ENCODE measurements at places on chromosomes 6 and 20. TPM values are rescaled to one million over a fixed set of nuclear protein-coding genes. Genes with fewer than 3 reads are reported as not detected.

PLCB1 gene
- 18.7 TPM for total RNA-seq

MCHR2 gene
- not detected for total RNA-seq

GSTA3 gene
- total RNA-seq = not detected

DNA sequence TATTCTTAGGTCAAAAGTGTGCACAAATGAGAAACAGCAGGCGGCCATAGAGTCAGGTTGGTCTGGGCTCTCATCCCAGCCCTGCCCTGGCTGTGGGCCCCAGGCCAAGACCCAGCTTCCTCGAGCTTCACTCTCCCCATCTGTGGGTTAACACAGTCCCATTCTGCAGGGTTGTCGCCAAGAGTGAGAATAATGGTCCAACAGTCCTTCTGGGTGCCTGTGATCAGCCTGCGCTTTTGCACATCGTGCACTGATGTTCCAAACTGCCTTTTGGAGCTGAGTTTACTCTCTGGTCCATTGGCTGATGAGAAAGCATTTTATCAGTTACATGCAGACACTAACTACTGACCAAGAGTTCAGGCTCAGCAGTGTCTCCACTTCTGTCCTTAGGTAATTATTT lies 82.6 kb downstream of the INSM1 start:
- no peak for DNase-seq

- peak; percentile 91 for DNase-seq
Measured at GRCh38 chr6:31586599-31587281, 663 bp downstream of the LST1 start.

- no peak for DNase-seq
Measured at GRCh38 chr6:37479266-37479854, 20.3 kb downstream of the CCDC167 start.

- peak; percentile 35 for DNase-seq
Measured at GRCh38 chr6:161415302-161415855, 141.5 kb upstream of the AGPAT4 start.

DNA sequence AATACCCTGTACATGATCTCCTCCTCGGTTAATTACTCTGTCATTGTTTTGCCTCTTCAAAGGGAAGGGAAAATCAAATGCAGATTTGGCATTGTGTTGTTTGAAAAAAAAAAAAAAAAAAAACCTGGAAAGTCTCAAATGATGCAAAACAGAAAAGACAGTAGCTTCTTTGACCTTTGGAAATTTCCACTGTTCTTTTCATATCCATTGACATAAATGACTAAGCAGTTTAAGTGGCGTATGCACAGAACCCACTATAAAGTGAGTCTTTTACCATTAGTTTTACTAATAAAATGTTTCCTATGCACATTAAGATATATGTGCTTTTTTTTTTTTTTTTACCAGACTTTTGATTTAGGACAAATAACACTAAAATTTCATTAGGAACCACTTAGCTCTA lies 704.3 kb downstream of the TFAP2A start:
- no peak for DNase-seq

DNA sequence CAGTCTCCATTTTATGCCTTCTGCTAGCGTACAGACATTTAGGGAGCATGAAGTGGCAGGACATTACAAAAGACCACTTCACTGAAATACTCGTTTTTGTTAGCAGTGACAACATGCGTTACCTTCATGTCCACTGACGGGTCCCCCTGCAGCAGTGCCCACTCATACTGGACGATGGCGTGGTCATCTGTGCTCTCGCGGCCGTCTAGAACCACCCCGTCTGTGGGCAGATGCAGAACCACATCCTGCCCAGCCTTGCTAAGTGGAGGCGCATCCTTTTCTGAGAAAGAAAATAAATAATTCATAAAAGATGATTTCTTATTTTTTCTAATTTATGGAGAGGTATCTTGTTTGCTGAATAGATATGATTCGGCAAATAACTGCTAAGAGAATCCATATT lies 11.3 kb downstream of the LRP11 start:
- no peak for DNase-seq

GCNT2 gene
- 13.8 TPM for total RNA-seq

GRCh38 chr6:22003287-22003686 lies 293.5 kb downstream of the PRL start:
- no peak for DNase-seq

TFAP2D gene
- total RNA-seq = not detected

TMEM244 gene
- total RNA-seq = not detected

COL20A1 gene
- 1.0 TPM for total RNA-seq

DNA sequence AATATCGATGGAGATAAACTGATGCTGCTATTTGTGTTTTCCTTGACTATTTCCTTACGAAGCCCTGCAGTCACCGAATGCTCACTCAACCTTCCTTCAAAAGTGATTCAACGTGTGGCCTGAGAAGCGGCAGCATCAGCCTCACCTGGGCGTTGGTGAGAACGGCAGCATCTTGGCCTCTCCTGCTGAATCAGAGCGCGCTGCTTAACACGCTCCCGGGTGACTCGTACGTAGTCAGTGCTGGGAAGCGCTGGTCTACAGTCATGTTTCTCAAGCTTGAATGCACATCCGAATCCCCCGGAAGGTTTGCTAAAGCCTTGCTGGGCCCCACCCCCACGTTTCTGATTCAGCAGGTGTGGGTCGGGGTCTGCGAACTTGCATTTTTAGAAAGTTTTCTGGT lies 214.1 kb upstream of the RREB1 start:
- no peak for DNase-seq

SYNJ2 gene
- 24.2 TPM for total RNA-seq
